ENCODE measurements at places on chromosomes 1 and 21.

DNA sequence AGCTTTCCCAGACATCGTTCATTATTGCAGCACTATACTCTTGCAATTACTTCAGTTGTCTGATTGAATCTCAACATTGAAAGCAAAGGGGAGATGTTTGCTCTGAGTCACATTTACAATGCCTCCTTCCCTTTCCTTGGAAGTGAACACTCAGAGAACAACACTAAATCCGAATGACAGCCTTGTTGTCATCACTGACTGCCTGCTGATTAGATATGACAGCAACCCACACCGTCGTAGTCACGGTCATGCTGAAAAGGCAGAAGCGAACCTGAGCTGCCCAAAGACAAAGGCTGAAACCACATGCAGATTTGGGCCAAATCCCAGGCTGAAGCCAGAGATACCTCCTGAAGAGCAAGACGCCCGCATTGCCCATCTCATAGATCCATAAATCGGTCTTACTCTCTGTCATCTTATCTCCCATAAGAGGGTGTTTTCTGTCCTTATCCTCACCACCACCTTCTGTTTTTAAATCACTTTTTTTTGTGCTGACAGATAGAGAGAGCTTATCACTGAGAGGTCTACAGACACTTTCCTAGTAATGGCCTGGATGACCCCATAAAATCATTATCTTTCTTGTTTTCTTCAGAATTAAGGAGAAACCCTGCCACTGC lies 47.5 kb downstream of the TMCO4 start:
- DNase-seq = no peak

DNA sequence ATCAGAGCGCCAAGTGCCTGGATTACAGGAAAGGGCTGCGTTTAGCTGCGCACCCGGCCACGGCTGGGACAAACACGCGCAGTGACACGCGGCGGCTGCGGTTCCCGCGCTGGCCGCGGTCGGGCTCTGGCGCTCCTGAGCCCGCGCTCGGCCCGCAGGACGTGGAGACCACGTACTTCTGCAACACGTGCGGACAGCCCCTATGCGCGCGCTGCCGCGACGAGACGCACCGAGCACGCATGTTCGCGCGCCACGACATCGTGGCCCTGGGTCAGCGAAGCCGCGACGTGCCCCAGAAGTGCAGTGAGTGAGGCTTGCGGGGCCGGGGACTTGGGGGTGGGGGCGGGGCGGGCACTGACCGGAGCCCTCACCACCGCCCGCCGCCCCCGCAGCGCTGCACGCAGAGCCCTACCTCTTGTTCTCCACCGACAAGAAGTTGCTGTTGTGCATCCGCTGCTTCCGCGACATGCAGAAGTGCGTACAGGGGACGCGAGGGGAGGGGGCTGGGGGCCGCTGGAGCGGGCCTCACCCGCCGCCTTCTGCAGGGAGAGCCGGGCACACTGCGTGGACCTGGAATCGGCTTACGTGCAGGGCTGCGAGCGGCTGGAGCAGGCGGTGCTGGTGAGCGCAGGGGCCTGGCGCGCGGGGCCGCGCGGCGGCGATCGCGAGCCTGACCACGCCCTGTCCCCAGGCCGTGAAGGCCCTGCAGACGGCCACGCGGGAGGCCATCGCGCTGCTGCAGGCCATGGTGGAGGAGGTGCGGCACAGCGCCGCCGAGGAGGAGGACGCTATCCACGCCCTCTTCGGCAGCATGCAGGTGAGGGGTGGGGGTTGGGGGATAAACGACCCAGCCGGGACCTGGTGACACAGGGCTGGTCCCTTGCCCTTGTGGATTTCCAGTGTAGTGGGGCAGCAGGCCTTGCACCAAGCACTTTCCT lies 3.1 kb downstream of the RNF207 start:
- peak; percentile 35 for DNase-seq

- peak; percentile 62 for DNase-seq
These were observed 7.3 kb downstream of the GNG4 start for GRCh38 chr1:235642011-235642942.

GRCh38 chr1:67578397-67579020 lies 106.5 kb upstream of the GADD45A start:
- no peak for DNase-seq

- no peak for DNase-seq
These were observed 28.1 kb upstream of the EPHA2 start for GRCh38 chr1:16183765-16184556.

GRCh38 chr1:92259350-92259749 lies 39.4 kb downstream of the GLMN start:
- no peak for DNase-seq

- DNase-seq = no peak
These were observed 115.4 kb upstream of the HOOK1 start for GRCh38 chr1:59699227-59699847.

GRCh38 chr1:235971020-235971419 lies 93.9 kb downstream of the NID1 start:
- DNase-seq = no peak

DNA sequence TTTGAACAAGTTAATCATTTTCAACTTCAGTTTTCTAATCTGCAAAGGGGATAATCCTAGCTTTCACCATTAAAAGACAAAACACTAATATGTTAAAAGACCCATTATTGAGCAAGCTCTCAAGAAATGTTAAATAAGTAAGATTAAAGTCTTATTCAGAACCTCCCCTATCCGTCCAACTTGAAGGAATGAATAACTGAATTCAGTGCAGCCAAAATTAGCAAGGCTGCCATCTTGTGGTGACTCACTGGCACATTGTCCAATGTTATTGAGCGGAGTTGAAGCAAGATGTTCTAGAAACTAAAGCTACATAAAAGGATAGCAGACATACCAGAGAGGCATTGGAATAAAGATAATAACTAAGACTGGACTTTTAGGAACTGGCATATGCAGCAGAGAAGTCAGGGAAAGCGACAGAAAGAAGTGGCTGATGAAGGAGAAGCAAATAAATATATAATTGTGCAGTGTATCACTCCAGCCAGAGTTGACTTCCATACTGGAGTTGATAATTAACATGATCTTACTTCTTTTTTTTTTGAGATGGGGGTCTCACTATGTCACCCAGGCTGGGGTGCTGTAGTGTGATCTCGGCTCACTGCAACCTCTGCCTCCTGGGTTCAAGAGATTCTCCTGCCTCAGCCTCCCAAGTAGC lies 8.2 kb upstream of the CAP1 start:
- peak; percentile 42 for DNase-seq

- no peak for DNase-seq
These were observed 7.2 kb downstream of the TAL1 start for GRCh38 chr1:47224676-47225399.

DNA sequence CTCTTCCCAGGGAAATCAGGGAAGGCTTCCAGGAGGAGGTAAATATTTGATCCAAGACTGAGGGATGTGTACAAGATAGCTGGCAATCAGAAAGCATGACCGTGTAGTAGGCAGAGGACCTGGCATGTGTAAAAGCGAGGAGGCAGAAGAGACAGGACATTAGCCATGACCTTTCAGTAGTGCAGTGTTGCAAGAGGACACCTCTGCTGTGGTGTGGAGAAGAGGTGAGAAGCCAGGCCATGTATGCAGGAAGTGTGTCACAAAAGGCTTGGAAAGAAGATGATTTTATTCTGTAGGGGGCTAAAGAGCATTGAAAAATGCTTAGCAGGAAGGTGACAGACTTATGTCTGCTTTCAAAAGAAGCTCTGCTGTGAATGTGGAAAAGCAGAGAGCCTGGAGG lies 381.0 kb downstream of the ZP4 start:
- no peak for DNase-seq

- no peak for DNase-seq
These were observed 1.7 kb upstream of the MRPS15 start for GRCh38 chr1:36465731-36466369.

DNA sequence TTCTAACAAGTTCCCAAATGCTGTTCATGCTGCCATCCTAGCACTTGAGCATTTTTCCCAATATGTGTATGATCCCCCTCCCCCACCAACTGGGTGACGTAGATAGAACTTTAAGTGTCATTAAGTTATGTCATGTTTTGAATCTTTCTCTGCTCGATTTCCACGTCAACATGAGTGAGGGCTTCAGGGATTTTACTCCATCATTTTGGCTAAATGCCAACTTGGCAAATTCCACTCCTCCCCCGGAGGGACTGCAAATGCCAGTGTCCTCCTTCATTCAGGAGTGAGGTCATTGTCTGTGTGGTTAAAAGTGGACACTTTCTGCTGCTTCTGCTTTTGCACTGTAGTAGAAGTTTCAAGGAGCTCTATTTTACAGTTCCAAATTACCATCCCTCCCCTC lies 201.7 kb downstream of the FGGY start:
- no peak for DNase-seq

GRCh38 chr21:44027607-44028286 lies 15.6 kb downstream of the TRAPPC10 start:
- no peak for DNase-seq

All from activated T-cell treated with anti-CD3 and anti-CD28 coated beads, Interleukin-2, amount 50 U/mL, for 1 hour (primary cell).